ENCODE measurements at places on chromosomes 2 and 18. TPM values are rescaled to one million over a fixed set of nuclear protein-coding genes. Genes with fewer than 3 reads are reported as not detected.

DNA sequence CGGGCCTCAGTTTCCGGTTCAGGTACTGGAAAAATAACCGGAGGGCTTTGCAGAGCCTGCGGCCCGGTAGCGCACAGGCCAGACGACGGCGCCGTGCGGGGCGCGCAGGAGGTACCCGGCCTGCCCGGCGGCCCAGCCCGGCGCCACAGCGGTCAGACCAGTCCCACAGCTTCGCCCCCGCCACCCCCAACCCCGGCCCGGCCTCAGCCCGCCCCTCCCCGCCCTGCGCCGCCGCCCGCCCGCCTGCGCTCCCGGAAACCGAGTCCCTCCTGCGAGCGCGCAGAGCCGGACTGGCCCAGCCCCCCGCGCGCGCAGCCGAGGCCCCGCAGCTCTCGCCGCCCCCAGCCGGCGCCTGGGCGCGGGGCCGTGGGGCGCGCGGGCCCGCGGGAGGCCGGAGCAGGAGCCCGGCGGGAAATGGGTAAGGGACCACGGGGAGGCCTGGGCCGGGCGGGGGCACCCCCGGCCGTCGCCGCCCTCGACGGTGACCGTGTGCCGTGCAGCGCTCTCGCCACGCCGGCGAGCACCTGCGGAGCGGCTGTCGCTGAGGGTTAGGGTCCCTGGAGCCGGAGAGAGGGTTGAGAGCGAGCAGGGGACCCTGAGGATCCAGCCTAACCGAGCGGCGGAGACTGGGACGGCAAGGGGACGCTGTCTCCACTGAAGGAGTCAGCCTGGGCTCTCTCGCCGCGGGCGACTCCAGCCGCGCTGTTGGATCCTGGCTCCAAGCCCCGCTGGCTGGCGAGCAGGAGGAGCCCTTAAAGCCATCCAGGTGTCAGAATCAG lies 16.5 kb upstream of the PSD4 start:
- H3K36me3 ChIP-seq, result no peaks in the 10 kb centered on the region
- peak overlapping the region; percentile 24 for H3K4me3 ChIP-seq
- no peak overlapping the region for H3K27ac ChIP-seq
- H3K27me3 ChIP-seq, result no peaks in the 10 kb centered on the region
- no peaks in the 10 kb centered on the region for H3K4me1 ChIP-seq

DNA sequence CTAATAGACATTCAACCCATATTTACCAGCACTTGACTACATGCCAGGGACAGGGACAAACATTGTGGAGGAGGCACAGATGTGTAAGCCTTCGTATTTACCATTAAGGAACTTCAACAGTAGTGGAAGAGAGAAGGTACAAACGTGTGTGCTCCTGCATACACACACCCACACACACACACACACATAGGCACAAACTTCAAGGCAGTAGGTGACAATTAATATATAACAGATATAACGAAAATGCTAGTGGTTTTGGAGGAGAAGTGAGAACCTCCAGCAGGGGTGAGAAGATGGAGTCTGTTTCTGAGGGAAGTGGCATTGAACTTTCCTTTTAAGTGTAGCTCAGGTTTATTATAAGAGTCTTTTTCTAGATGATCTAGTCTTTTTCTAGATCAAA lies 231.1 kb downstream of the SETBP1 start:
- H3K27ac ChIP-seq, result no peak overlapping the region
- no peak overlapping the region for H3K4me3 ChIP-seq
- no peaks in the 10 kb centered on the region for H3K27me3 ChIP-seq

DNA sequence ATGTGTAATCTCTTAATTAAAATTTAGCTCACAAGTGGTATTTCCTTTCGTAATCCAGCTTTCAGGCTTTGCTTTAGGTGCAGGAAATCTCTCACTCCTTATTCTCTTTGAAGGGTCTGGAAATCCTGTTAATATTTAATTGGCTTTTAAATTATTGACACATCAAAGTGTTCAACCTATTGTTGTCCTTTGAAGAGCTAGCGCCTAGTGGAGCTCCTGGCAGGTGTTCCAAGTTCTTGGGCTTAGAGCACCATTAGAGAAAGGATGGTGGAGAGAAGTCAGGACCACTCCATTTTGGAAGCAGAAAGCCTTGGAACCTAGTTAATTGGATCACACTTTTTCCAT lies 92.4 kb downstream of the CABLES1 start:
- no peaks in the 10 kb centered on the region for H3K27me3 ChIP-seq
- no peak for DNase-seq
- H3K27ac ChIP-seq, result peak overlapping the region; percentile 92
- H3K4me1 ChIP-seq, result peaks cover 26% of the 10 kb centered on the region
- no peaks in the 10 kb centered on the region for H3K36me3 ChIP-seq

DNA sequence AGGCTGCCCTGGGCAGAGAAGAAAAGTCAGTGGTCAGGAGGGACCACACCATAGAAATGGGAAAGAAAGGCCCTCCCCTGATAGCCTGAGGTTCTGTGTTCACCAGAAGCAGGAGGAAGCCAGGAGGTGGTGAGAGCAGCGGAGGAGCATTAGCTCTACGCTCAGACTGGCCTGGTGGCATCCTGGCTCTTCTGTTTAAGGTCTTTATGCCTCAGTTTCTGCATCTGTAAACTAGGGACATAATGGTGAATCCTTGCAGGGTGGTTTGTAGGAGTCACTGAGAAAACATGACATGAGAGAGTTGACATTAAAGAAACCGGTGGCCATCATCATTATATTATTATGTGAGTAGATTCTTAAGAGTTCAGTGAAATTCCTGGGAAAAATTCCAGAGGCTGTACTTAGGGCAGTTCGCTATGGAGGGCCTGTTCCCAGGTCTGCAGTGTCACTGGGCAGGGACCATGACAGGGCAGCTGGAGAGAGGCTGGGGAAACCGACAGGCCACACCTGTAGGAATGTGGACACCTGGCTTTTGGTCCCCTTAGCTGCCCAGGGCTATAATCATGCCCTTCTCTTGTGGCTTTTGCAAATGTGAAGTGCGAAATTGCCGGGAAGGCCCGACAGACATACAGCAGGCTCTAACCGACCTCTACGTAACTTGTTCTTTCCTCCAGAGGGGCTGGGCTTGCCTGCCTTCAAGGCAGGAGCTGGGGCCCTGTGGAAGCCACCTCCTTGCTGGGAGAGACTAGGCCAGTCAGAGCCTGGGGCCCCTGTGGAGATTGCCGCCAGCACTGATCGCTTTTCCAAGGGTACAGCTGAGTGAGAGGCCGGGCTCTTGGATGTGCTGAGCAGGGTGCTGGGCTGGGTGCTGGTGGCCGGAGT lies 31.0 kb downstream of the GLI2 start:
- peaks cover 58% of the 10 kb centered on the region for H3K4me1 ChIP-seq
- H3K4me3 ChIP-seq, result no peak overlapping the region
- no peaks in the 10 kb centered on the region for H3K27me3 ChIP-seq
- H3K27ac ChIP-seq, result peak overlapping the region; percentile 79
- peak; percentile 51 for DNase-seq

GRCh38 chr18:69974365-69974764 lies 26.7 kb upstream of the CD226 start:
- DNase-seq, result no peak
- H3K36me3 ChIP-seq, result no peaks in the 10 kb centered on the region
- H3K27ac ChIP-seq, result no peak overlapping the region
- no peaks in the 10 kb centered on the region for H3K4me1 ChIP-seq
- H3K27me3 ChIP-seq, result no peaks in the 10 kb centered on the region
- H3K4me3 ChIP-seq, result no peak overlapping the region

ANTXR1 gene
- 116 TPM for total RNA-seq

LGALSL gene
- total RNA-seq, result 12.4 TPM

ITGB6 gene
- not detected for total RNA-seq

TSN gene
- 53.7 TPM for total RNA-seq

TYMS gene
- total RNA-seq, result 5.8 TPM
